Activated CD8-positive, alpha-beta T cell treated with anti-CD3 and anti-CD28 coated beads for 36 hours (primary cell): ENCODE measurements at places on chromosomes 6 and 20. TPM values are rescaled to one million over a fixed set of nuclear protein-coding genes. Genes with fewer than 3 reads are reported as not detected.

The MRS2 gene
- total RNA-seq, result 24.7 TPM

The SLC22A1 gene
- total RNA-seq, result 0.31 TPM

The ZBP1 gene
- total RNA-seq, result 0.11 TPM

The THBD gene
- total RNA-seq, result not detected

The PLCB4 gene
- total RNA-seq, result not detected

The HRH3 gene
- total RNA-seq, result not detected
